Naive B cell (primary cell): ENCODE measurements at places on chromosomes 12 and 14. TPM values are rescaled to one million over a fixed set of nuclear protein-coding genes. Genes with fewer than 3 reads are reported as not detected.
A peak's percentile ranks its signal among the peaks of the same experiment; 100 is the strongest.

DNA sequence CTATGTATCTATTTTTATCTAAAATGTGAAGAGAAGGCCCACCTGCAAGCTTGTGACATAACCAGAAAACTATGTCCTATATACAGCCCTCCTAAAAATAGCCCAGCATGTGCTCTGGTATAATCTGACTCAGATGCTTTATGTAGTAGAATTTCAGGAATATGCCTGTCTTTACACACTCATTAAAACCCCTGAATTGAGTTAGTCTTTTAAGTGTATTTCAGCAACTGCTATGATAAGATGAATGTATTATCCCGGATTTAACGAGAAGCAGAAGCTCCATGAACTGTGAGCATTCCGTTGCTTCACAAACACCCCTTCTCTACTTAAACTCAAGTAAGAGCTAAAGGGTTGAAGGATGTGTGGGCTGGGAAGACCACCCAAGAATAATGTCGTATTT is 89.9 kb upstream of the PRICKLE1 start:
- H3K36me3 ChIP-seq: no peaks in the 10 kb centered on the region
- H3K27me3 ChIP-seq: peaks cover 7% of the 10 kb centered on the region
- H3K27ac ChIP-seq: no peak overlapping the region
- no peak overlapping the region for H3K4me3 ChIP-seq
- DNase-seq: no peak

GRCh38 chr12:92357584-92358261 is 212.1 kb upstream of the BTG1 start:
- H3K27ac ChIP-seq: no peak overlapping the region
- DNase-seq: no peak

GRCh38 chr14:69285661-69286255 is 25.8 kb downstream of the GALNT16 start:
- H3K27ac ChIP-seq: no peak overlapping the region
- no peaks in the 10 kb centered on the region for H3K36me3 ChIP-seq
- no peak for DNase-seq
- no peaks in the 10 kb centered on the region for H3K4me1 ChIP-seq
- H3K27me3 ChIP-seq: peaks cover 12% of the 10 kb centered on the region

GRCh38 chr12:131052929-131053328 is 99.2 kb downstream of the ADGRD1 start:
- H3K4me3 ChIP-seq: no peak overlapping the region
- no peaks in the 10 kb centered on the region for H3K36me3 ChIP-seq
- peaks cover 16% of the 10 kb centered on the region for H3K27me3 ChIP-seq
- peaks cover 29% of the 10 kb centered on the region for H3K4me1 ChIP-seq
- peak overlapping the region; percentile 14 for H3K27ac ChIP-seq
- no peak for DNase-seq

The KRT75 gene
- not detected for polyA plus RNA-seq
